Stimulated activated CD4-positive, alpha-beta T cell treated with anti-CD3 and anti-CD28 coated beads, Interleukin-2, amount 100 ng/mL, for 4 hours (primary cell): ENCODE measurements at places on chromosomes 4 and X.

DNA sequence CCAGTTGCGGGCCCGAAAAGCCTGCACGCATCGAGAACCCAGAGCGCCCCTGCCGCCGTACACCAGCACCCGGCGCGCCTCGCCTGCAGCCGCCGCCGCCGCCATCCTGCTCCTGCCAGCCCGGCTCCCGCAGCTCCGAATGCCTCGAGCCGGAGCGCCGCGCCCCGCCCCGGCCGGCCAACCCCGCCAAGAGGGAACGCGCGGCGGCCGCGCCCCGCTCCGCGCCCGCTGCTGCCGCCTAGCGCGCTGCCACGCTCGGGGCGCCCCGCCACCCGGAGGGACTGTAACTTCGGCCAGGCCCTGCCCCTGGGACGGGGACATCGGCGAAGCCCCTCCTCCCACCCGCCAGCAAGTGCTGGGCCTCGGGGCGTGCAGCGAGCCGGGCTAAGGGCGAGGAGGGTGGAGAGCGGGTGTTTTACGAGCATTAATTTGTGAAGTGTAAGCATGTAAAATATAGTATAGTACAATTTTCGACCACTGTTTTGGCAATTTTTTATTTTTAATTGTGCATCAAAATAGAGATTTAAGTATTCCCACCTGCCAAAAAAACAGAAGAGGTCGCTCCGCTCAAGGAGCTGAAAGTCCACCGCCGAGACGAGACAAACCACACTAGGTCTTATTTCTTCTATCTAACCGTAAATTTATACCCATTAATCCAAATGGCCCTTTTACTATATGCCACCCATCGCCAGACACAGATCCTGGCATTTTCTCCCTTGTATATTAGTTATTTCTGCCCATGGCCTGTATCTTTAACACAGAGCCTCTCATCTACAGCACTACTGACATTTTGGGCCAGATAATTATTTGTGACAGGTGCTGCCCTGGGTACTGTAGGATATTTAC is at the start of gene QDPR:
Gene QDPR, minus strand, starts transcription at position 141 of the 846 bp plus-strand sequence. Its CDS starts 36 bp downstream, at position 105.
- DNase-seq: peak; percentile 59

- DNase-seq: peak; percentile 64
Measured at GRCh38 chrX:40108959-40109287, 11.2 kb upstream of the BCOR start.

DNA sequence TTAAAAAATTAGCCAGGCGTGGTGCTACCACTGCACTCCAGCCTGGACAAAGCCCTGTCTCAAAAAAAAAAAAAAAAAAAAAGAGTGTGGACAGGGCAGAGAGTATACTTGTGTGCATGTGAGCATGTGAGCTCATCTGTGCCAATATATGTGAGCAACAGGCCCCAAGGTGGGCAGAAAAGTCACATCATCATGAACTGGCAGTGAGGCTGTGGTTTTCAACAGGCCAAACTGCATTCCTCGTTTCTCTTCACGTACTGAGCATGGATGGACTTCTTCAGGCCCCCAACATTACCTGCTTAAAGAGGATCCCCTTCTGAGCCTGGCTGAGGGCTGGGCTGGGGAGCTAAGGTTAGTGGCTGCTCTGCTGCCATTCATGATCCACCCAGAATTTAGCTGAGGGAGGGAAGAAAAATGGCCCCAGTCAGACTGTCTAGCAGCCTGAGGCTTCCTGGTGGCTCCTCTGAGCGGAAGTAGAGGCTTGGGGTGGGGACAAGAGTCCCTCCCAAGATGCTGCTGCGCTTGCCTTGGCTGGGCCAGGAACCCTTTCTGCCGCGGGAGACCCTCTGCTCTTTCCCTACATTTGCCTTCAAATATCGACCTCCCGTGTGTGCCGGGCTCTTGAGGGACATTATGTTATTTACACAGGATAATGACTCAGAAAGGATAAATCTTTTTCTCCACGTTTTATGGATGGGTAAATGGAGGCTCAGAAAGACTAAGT is 55.0 kb downstream of the DIPK2B start:
- DNase-seq: no peak

DNA sequence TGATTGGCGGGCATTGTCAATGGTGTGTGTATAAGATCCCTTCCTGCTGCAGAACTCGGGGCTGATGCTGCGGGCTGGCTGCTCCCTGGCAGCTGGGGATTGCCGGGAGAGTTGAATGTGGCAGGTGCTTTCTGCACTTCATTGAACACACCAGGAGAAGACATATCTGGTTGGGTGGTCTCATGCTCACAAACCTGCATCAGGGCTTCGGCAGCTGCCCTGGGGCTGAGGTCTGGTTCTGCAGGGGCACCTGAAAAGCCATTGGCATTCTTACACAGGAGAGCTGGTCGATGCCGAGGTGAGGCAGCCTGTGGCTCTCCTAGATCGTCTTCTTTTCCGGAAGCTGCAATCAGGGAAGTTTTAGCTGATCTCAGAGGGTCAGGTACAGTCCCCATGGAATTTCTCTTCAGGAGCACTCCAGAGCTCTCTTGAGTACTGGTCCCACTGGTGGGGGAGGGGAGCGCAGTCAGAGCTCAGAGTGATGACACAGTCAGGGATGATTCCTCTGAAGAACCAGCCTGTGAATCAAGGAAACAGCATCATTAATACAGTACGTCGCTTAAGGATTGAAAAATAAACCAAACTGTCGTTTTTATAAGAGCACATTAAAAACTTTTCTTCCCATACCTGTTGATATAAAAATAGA is 57.8 kb downstream of the GPRIN3 start:
- no peak for DNase-seq

- DNase-seq: no peak
Measured at GRCh38 chr4:4720646-4721045, 138.8 kb upstream of the MSX1 start.

DNA sequence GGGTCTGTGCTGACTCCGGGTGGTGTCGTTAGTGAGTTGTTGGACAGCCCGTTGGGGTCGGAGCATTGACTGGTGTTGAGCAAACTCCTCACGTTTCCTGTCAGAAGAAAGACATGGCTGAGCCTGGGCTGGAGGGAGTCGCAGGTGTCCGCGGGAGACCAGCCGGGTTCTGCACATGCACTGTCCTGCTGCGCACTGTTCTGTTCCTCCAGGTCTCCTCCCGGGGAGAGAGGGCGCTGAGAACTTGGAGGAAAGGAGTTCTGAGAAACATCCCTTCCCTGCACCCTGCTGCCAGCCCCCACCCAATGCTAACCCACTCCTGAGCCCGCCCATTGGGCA is 1.1 kb downstream of the ZNF141 start:
- no peak for DNase-seq

DNA sequence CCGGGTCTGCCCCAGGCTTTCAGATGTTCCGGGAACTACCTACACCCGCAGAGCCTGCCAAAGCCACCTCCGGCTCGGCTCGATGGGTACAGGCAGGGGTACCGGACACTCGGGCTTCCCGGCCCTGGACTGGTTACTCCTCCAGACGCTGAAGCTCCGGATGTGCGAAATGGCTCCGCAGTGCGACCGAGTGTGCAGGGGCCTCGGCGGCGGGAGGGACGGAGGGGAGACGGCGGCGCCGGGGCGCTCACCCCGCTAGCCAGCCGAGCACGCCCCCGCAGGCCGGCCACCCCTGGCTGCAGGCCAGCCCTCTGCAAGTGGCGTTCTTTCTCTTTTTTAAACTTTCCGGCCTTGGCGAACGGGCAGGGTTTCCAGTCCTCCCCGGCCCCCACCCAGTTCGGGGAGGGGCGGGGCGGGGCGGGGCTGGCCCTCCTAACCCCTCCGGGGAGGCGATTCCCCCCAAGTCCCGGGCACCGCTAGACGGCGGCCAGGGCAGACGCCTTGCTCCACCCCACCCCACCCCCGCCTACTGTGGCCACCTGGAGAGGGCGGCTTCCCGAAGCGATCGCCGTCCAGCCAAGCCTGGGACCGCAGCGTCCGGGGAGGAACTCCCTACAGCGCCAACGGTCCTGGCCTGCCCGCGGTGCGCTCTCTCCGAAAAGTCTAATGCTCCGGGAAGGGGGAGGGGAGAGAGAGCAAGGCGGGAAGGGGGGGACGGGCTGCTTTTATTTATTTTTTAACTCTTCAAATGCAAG is 7.5 kb downstream of the BCOR start:
- no peak for DNase-seq

GRCh38 chrX:137171626-137172025 is 137.8 kb upstream of the GPR101 start:
- no peak for DNase-seq

DNA sequence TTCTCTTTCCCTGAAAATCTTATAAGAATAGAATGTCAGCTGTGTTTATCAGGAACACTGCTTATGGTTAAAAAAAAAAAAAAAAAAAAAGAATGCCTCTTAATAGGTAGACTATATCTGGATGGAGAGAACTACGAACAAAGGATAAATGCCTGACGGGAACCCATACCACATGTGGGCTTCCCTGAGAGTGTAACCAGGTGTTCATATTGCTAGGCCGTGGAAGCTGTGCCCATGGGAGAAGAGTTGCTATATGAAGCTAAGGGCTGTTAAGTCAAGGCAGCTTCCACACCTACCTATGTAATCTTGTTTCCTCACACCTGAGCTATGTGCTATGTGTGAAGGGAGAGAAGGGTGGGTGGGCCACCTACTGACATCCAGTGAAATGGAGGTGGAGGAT is 27.3 kb downstream of the TMEM184C start:
- no peak for DNase-seq

DNA sequence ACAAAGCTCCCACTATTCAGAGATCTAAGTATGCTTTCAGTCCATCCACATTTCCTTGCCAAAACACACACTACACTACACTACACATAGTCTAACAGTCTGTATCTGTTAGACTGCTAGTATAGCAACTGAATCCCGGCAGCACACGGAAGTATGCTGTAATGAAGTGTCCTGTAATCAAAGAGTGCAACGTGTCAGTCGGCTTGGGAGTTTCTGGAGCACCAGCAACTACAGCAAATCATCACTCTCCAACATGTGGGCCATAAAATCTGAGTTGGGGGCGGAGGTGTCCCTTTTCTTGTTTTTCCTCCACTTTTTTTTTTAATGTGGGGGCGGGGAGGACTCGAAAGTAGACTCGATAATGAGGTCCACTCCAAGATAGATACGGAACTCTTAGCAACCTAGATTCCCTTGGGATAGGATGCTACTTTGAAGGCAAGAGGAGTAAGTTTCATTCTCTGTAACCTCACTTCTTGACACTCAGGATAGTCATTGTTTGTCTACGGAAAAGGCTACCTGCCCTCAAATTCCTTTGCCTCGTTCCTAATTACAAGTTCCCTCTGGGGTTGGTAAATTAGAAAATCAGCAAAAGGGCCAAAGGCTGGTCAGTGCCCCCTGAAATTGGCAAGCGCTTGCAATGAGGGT is 722 bp downstream of the SLC10A7 start:
- DNase-seq: no peak

GRCh38 chrX:153921511-153922446 is 4.3 kb downstream of the ARHGAP4 start:
- DNase-seq: no peak

DNA sequence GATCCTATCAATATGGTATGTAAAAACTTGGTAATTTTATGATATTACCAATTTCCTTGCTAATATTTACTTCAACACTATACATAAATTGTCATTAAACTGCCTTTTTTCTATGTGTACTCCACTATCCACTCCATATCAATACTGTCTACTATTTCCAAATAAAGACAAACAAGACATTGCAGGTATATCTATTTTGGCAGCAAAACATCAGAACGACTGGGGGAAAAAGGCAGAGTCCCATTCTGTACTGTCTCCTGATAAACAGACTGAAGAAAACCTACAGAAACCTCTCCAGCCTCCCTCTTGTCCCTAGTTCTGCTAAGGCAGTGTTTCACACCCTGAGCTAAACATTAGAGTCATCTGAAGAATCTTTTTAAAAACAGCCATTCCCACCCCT is 96.6 kb downstream of the ATRX start:
- no peak for DNase-seq

DNA sequence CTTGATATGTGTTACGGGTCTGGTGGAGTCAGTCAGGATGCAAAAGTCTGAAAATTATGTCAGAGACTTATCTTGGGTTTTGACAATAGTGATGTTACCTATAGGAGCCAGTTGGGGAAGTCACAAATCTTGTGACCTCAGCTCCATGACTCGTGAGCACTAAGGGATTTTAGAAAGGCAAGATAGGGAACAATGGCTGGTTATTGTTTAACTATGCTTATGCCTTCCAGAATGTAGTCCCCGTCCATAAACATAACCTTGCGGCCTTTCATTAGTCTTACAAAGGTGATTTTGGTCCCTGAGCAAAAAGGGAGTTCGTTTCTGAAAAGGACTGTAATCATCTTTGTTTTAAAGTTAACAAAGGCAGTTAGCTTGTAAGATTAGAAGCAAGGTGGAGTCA is 23.9 kb upstream of the GATB start:
- no peak for DNase-seq

- DNase-seq: no peak
Measured at GRCh38 chrX:153773741-153774575, 6.9 kb upstream of the SRPK3 start.

DNA sequence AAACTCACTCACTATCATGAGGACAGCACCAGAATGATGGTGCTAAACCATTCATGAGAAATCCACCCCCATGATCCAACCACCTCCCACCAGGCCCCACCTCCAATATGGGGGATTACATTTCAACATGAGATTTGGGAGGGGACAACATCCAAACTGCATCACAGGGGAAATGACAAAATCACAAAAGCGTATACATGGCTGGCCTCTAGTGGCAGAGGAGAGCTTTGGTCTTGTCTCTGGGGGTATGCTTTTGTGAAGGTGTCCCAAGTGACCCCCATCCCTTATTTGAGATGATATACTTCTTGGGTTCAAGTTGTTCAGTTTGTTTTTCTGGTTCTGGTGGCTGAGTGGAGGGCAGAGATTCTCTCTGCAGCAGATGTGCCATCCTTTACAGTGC is 8.5 kb upstream of the SETD7 start:
- DNase-seq: no peak

GRCh38 chr4:166293556-166293955 is 420.5 kb downstream of the TLL1 start:
- no peak for DNase-seq

- no peak for DNase-seq
Measured at GRCh38 chr4:184238072-184238745, 20.5 kb upstream of the ENPP6 start.

DNA sequence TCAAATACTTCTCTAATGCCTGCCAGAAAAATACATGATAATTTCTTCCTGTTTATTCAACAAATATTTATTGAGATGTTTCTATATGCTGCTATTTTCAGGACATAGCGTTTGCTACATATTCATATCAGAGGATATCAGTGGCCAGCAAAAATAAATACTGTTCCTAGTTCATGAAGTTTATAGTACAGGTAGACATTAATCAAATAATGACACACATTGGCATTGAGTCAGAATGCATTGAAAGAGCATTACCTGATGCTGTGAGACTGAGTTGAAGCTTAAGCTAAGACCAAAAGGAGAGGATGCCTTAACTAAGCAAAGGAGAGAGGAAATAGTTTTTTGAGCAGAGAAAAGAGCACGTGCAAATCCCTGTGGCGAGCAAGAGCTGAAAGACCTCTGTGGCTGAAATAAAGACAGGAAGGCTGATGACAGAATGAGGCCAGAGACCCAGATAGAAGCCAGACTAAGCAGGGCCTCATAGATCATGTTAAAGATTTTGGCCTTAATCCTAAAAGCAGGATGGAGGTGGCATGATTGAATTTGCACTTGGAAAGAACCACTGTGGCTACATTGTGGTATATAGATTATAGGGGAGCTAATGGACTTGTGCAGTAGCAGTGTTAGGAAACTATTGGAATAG is 36.2 kb downstream of the FAM241A start:
- no peak for DNase-seq

GRCh38 chrX:8726031-8726652 is 5.8 kb downstream of the ANOS1 start:
- no peak for DNase-seq

- no peak for DNase-seq
Measured at GRCh38 chr4:86908251-86908657, 16.0 kb upstream of the C4orf36 start.

GRCh38 chr4:14862891-14863290 is 139.4 kb upstream of the CPEB2 start:
- no peak for DNase-seq
